ENCODE measurements at places on chromosomes 3 and 15. TPM values are rescaled to one million over a fixed set of nuclear protein-coding genes. Genes with fewer than 3 reads are reported as not detected.

NEIL1 gene
- 0.86 TPM for total RNA-seq

TRA2B gene
- total RNA-seq, result 147 TPM

CPNE9 gene
- total RNA-seq, result not detected

RBP2 gene
- total RNA-seq, result not detected

C3orf80 gene
- total RNA-seq, result 5.7 TPM

HAUS2 gene
- 41.1 TPM for total RNA-seq

ADAMTS17 gene
- under 0.01 TPM for total RNA-seq

CD200 gene
- 4.6 TPM for total RNA-seq

KBTBD8 gene
- total RNA-seq, result 16.2 TPM

CHRFAM7A gene
- not detected for total RNA-seq

PSTPIP1 gene
- total RNA-seq, result not detected

MUSTN1 gene
- total RNA-seq, result not detected

PGBD4 gene
- total RNA-seq, result 1.3 TPM

Data from placental pericyte (primary cell).